ENCODE measurements at places on chromosomes 7 and 10.

- no peak for DNase-seq
Measured at GRCh38 chr7:33667196-33667595, 238.1 kb upstream of the BMPER start.

DNA sequence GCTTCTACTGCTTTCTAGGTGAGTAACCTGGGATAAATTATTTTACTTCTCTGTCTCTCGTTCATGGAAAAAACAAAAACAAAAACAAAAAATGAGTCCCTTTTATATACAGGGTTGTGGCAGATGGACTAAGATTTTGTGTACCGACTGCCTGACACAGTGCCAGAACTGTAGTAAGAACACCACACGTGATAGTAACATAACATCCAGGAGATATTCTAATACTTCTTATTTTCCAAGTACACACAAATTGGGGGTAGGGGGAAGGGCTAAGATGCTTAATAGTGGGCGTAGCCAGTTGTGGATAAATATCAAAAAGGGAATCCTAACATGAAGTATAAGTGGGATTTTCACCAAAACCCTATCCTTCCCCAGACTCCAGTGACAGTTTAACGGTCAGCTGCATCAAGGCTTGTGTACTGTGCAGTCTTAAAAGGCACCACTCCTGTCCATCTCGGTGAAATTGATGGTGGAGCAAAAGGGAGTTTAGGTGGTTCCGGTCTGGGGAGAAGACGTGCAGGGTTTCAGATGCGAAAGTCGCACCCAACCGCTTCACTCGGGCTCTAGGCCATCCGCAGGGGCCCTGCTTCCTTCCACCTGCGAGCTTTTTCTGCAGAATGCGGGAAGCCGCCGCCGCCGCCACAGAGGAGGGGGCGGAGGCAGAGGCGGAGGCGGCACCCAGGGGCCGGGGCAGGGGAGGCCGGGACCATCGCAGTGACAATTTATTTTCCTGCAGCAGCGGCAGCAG, at the start of gene STAMBPL1:
Gene STAMBPL1 (plus strand): TSS at position 712 of the 748 bp plus-strand sequence. CDS start 21,464 bp downstream, outside the sequence.
- DNase-seq, result peak; percentile 39

GRCh38 chr10:87759551-87759950, 58.5 kb downstream of the ATAD1 start:
- no peak for DNase-seq

DNA sequence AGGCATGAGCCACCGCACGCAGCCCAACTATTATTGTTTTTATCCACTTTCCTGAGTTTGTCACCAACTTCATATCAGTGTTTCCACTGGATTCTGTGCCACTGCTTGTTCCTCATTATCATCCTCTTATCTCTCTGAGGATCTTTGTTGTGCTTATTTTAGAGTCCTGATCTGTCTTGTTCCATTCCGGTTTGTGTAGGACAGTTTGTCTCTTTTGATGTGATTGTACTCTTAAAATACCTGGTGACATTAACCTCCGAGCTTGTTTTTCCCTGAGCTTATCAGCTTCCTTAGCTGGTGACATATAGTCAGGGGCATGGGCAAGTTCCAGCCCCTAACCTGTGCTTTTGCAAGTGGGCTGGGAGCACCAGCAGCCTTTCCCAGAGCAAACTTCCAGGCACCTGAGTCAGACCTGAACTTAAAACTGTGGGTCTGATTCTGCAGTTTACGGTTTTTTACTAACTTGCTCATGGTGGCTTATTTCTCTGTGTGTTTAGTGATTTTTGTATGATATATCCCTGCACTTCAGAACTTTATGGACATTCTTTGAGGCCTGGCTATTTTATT, 23.1 kb upstream of the FMC1 start:
- DNase-seq, result no peak

DNA sequence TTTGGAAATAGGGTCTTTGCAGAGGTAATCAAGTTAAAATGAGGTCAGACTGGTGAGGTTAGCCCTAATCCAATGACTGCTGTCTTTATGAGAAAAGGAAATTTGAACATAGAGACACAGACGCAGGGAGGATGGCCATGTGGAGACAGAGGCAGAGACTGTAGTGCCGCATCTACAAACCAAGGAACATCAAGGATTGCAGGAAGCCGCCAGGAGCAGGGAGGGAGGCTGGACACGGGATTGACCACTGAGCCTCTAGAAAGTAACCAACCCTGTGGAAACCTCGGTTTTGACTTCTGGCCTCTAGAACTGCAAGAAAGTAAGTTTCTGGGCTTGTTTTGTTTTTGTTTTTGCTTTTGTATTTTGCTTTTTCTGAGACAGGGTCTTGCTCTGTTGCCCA, 68.4 kb upstream of the ADAM12 start:
- DNase-seq, result no peak

- no peak for DNase-seq
Measured at GRCh38 chr7:69686366-69686765, 88.1 kb downstream of the AUTS2 start.

DNA sequence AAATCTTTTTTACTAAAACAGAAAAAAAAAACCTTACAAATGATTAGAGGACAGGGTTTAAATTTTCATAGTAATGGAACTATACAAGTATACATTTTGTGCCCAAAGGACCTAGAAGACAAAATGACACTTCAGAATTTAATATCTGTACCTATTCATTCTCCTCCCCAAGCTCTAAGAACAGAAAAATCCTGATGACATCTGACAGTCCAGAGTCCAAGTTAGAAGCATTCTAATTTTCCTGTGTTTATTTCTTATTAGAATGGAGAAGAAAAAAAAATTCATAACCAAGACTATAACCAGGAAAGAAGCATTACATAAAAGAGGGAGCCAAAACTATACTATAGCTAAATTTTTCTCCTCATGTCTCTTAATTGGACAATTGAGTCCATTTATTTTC, 138.9 kb upstream of the SLC13A1 start:
- no peak for DNase-seq

GRCh38 chr7:133139350-133139749, 57.5 kb upstream of the CHCHD3 start:
- DNase-seq, result no peak

DNA sequence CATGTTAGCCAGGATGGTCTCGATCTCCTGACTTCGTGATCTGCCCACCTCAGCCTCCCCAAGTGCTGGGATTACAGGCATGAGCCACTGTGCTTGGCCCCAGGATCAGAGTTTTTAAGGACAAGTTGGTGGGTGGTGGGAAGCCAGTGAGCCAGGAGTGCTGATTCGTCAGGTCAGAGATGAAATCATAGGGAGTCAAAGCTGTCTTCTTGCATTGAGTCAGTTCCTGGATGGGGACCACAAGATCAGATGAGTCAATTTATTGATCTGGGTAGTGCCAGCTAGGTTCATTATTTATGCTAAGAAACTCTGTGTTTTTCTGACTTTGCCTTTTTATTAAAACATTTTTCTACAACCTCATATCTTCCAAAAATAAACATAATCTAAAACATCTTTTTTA, 423.8 kb downstream of the ARL4A start:
- DNase-seq, result no peak

- peak; percentile 71 for DNase-seq
Measured at GRCh38 chr7:107169120-107170050, 582 bp downstream of the HBP1 start.

DNA sequence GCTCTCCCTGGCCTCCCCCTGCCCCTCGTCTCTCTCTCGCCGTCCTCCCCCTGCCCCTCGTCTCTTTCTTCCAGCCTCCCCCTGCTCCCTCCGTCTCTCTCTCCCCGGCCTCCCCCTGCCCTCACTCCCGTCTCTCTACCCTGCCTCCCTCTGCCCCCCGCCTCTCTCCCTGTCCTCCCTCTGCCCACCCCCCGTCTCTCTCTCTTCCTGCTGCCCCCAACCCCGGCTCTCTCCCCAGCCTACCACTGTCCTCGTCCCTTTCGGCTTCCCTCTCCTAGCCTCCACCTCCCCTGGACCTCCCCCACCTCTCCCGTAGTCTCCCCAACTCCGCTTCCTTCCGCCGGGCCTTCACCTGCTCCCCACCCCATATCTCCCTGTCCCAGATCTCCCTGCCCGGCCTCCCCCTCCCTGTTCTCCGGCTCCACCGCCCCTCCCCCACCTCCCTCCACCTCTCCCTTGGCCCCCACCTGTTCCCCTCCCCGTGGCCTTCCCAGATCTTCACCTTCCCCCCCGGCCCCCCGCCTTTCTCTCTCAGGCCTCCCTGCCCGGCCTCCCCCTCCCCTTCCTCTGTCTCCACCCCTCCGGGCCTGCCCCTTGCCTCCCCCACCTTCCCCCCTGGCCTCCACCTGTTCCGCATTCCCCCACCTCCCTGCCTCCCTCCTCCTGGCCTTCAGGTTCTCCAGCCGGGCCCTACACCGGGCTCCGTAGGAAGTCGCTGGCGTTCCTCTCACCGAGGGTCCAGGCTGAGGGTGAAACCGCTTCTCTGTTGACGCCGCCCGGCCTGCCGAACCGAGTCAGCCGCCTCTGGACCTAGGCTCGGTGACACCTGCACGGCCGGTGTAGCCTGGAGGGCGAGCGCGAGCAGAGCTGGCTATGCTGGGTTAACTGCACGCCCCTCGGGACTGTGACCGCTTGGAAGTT, 1.2 kb downstream of the GET4 start:
- no peak for DNase-seq
